ENCODE measurements at places on chromosomes 16 and 17. TPM values are rescaled to one million over a fixed set of nuclear protein-coding genes. Genes with fewer than 3 reads are reported as not detected.

DNA sequence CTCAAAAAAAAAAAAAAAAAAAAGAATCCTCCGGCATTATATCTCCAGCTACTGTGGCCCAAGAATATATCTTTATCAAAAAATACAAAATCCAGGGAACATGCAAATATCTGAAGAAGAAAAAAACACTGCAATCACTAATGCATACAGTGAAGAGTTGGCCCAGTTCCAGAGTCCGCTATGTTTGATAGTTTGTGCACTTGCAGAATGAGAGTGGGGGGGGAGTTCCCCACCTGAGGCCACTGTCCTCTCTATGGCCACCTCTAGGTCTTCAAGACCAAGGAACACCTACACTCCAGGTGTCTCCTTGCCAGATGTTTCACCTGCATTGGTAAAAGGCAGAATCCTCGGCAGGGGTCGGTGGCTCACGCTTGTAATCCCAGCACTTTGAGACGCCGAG lies 4.0 kb downstream of the ZNF785 start:
- no peak for DNase-seq
- H3K36me3 ChIP-seq, result peaks cover 6% of the 10 kb centered on the region
- H3K27ac ChIP-seq, result no peak overlapping the region
- no peak overlapping the region for H3K4me3 ChIP-seq

RNF112 gene
- total RNA-seq, result 1.6 TPM

TLCD2 gene
- 11.1 TPM for total RNA-seq

DNA sequence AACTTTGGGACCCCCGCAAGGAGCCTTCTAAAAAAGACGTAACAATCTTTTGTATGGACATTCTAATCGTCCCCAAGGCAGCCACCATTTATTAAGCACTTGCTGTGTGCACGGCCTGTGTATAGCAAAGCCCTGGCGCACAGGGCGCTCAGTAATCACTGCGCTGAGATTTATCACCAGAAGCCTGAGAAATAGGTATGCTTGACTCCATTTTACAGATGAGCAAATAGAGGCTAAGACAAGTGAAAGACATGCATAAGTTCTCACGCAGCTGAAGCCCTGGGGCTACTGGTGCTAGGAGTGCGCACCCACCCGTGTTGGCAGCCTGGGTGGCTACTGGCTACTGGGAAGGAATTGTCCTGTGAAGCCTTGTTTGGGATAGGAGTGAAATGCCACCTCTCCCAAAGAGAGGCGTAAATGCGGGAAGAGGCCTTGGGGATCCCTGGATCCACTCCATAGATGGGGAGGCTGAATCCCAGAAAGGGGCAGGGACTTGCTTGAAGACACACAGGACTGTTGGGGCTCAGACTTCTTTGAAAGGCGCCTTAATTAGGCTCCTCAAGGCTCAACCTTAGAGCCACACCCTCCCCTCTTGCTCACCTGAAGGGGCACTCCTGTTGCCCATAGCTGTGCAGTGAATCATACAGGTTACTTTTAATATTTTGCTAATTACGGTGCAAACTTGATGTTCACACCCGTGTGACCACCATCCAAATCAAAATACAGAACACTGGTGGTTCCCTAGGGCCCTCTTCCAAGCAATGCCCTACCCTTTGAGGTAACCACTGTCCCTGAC lies 634 bp upstream of the NATD1 start:
- no peak overlapping the region for H3K27ac ChIP-seq
- DNase-seq, result no peak
- H3K4me3 ChIP-seq, result peak overlapping the region; percentile 46
- peaks cover 39% of the 10 kb centered on the region for H3K4me1 ChIP-seq

GRCh38 chr16:87956365-87957231 lies 5.4 kb downstream of the BANP start:
- H3K27me3 ChIP-seq, result no peaks in the 10 kb centered on the region
- H3K4me1 ChIP-seq, result peaks cover 21% of the 10 kb centered on the region
- DNase-seq, result no peak
- H3K27ac ChIP-seq, result no peak overlapping the region
- no peak overlapping the region for H3K4me3 ChIP-seq
- H3K36me3 ChIP-seq, result no peaks in the 10 kb centered on the region

Data from tibial nerve (tissue), 4 donors.